Bronchial smooth muscle cell (primary cell): ENCODE measurements at places on chromosomes 6 and 20. TPM values are rescaled to one million over a fixed set of nuclear protein-coding genes. Genes with fewer than 3 reads are reported as not detected.

Gene RAB44
- total RNA-seq, result under 0.01 TPM in 1 of 2 replicates, not detected in the other

Gene ROS1
- total RNA-seq, result under 0.01 TPM in 2 replicates

Gene HECA
- 24.4 and 25.8 TPM in 2 replicates for total RNA-seq

Gene RIPOR2
- 0.16 and 0.34 TPM in 2 replicates for total RNA-seq

Gene TNXB
- total RNA-seq, result 10.6 and 39.2 TPM in 2 replicates

Gene EPHA7
- total RNA-seq, result 0.32 TPM in 1 of 2 replicates, not detected in the other

Gene APCDD1L
- total RNA-seq, result 2.7 and 4.1 TPM in 2 replicates

Gene MYB
- total RNA-seq, result under 0.01 and 0.17 TPM in 2 replicates

Gene SLCO4A1
- 0.09 and 0.32 TPM in 2 replicates for total RNA-seq

Gene SAMD3
- total RNA-seq, result 4.4 and 4.9 TPM in 2 replicates

Gene VSX1
- total RNA-seq, result not detected in 2 replicates

Gene RBCK1
- total RNA-seq, result 52.3 and 55.4 TPM in 2 replicates

Gene LY6G6F
- not detected in 2 replicates for total RNA-seq

Gene CLIC5
- not detected in 2 replicates for total RNA-seq

Gene RCAN2
- 0.09 and 1.6 TPM in 2 replicates for total RNA-seq

Gene ID1
- 173 and 518 TPM in 2 replicates for total RNA-seq
